ENCODE measurements at places on chromosomes 16 and 17.
A peak's percentile ranks its signal among the peaks of the same experiment; 100 is the strongest.

DNA sequence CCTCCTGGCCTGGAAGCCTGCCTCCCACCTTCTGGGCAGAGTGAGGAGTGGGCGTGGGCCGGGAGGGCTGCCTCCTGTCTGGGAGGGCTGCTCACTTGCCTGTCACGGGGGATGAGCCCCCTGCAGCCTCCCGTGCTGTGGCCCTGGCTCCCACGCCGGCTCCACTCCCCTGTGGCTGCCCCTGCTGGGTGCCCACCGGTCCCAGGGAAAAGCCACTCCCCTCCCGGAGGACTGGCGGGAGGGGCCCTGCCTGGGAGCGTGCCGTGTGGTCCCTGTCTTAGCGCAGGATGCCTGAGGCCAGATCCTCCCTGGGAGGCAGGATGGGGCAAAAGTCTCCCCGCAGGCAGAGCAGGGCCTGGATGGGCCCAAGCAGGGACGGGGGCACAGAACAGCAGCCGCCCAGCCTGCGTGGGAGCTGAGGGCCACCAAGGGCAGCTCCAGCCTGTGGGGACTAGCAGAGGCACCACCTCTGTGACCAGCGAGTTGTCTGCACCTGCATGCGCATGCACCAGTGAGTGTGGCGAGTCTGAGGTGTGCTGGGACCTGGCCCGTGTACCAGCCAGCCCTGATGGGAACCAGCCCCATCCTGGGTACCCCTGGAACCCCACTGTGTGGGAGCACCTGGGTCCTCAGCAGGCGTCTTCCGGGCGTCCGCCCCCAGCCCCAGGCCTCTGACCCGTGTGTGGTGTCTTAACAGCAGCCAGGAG, 339.9 kb downstream of the SEC14L1 start:
- DNase-seq, result no peak

GRCh38 chr16:4371357-4372000, at the start of gene VASN:
TSS of gene VASN (plus strand) at chr16:4371848. CDS start at chr16:4380878, 9,030 bp downstream.
- peak; percentile 85 for DNase-seq

DNA sequence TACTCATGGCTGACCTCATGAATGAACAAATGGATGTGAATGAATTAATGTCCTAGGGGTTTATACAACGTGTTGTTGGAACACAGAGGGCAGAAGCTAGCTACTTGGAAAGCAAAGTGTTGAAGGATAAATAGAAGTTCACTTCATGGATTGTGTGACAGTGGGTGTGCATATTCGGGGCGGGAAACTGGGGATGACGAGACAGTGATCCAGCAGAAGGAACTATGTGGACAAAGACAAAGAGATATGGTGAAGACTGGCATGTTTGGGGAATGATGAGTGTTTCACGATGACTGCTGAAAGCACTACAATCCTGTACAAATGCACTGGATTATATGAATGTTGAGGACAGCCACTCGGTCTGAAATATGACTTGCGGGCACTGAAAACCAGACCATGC, 250.5 kb upstream of the C16orf82 start:
- DNase-seq, result no peak

DNA sequence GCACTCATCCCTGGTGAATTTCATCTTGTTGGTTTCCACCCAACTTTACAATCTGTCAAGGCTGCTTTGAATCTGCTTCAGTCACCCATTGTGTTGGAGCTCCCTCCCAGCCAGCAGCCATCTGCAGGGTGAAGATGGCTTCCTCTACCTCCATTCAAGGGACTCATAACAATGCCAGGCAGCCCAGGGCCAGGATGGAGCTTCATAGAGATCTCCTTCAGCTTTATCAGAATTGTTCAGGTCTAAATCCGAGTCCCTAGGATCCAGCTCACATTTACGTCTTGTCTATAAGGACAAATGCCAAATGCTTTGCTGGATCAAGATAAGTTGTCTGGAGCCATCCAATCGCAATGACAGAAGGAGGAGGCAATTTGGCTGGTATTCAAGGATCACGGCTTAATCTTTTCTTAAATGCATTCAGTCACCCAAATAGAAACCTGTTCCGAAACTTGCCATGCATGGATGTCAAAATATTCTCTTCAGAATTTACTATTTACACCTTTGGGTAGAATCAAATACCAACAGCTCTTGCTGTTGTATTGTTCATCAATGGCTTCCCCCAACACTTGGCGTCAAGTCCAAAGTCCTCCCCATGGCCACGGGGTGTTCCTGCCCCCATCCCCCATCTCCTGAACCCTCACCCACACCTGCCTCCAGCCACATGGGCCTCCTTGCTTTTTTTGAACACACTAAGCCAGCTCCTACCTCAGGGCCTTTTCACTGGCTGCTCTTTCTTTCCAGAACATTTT, 3.8 kb upstream of the FAM171A2 start:
- no peak for DNase-seq

DNA sequence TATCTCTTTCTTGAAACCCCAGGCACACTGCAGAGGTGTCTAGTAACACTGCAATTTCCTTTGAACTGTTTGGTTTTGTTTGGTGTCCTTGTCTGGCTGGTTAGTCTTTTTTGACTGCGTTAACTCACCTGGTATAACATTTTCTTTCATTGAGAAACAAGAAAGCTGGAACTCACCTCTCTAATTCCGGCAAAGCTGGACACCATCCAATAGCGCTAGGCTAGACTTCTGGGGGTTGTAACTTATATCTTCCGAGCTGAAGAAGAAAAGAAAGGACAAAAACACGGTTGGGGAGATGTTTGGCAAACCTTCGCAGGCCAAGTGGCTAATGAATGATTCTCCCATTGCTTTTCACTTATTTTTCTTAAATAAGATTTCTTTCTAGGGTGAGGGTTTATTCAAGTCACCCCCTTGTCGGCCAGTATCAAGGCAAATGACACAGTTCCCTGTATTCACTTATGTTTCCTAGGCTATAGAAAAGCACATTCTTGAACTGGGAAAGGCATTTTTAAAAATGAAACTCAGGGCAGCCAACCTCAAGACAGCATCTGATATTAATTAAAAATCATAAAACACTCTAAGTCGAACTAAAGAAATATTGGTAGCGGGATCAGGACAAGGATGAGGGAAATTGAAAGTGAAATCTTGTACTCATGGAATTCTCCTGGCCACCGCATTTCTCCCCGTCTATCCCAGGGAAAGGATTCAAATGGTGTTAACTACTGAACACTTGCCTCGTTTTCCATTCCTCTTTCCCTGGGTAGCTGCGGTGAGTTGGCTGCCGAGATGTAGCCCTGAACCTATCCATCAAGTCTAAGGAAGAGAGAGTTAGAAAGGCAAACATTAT, 95.9 kb upstream of the ZFHX3 start:
- DNase-seq, result no peak

DNA sequence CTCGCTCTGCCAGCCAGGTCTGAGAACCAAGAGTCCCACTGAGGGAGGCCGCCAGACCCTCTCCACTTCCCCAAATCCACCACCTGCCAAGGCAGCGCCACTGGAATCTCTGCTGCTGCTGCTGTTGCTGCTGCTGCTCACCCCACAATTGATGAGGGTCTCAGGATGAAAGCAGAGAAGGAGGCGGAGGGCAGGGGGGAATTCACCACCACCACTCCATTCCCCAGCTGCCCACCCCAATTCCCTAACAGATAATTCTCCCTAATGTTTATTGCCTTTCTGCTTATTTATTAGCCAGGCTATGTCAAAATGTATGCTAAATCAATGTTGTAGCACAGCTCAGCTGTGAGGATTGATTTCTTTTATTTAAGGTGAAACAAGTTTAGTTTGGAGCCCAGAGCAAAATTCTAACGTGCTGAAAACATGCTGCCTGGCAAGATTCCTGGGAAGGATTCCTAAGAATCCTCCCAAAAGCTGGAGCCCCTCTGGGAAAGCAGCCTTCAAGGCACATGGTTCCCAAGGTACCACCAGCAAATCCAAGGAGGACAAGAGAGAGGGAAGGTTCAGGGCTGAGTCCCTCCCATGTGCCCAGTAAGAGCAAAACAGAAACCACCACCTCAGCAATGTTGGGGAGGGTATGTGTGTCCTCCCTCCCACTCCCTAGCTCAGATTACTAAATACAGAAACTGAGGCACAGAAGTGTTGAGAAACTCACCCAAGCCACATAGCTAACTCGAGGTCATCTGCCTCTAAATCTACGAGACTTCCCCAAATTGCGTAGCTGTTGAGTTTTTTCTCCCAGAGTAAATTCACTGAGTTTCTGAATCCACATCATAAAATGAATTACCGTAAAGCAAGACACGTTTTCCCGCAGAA, 12.2 kb upstream of the CDH5 start:
- no peak for DNase-seq

GRCh38 chr17:32019228-32019627, 12.0 kb downstream of the LRRC37B start:
- DNase-seq, result no peak

GRCh38 chr17:63988741-63989621, 9.2 kb upstream of the PRR29 start:
- no peak for DNase-seq

DNA sequence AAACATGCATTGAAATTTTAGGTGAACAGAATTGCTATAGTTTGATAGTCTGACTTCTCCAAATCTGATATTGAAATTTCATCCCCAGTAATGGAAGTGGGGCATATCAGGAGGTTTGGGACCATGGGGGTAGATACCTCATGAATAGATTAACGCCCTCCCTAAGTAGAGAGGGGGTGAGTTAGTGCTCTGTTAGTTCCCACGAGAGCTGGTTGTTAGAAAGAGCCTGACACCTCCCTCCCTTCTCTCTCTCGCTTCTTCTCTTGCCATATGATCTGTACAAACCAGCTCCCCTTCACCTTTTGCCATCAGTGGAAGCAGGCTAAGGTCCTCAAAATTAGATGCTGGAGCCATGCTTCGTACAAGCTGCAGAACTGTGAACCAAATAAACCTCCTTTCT, 78.8 kb downstream of the BRIP1 start:
- no peak for DNase-seq

- no peak for DNase-seq
Observed at GRCh38 chr16:85328676-85329058, 216.4 kb upstream of the CIBAR2 start.

DNA sequence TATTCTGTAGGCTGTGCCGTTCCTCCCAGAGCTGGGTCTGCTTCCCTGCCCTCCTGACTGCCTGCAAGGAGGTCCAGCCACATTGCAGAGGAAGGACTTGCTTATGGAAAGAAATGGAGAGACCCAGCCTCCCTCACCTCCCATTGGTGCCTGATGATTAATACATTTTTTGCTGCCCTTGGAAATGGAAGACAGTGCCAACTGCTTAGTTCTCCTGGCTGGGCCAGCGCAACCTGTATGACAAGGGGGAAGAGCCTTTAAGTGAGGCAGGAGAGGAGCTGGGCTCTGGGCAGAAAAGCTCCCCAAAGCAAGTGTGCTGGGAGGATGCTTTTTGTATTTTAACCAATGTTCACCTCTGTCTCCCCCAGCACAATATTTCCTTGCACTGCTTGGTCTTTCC, 238.5 kb downstream of the SOX9 start:
- DNase-seq, result no peak

DNA sequence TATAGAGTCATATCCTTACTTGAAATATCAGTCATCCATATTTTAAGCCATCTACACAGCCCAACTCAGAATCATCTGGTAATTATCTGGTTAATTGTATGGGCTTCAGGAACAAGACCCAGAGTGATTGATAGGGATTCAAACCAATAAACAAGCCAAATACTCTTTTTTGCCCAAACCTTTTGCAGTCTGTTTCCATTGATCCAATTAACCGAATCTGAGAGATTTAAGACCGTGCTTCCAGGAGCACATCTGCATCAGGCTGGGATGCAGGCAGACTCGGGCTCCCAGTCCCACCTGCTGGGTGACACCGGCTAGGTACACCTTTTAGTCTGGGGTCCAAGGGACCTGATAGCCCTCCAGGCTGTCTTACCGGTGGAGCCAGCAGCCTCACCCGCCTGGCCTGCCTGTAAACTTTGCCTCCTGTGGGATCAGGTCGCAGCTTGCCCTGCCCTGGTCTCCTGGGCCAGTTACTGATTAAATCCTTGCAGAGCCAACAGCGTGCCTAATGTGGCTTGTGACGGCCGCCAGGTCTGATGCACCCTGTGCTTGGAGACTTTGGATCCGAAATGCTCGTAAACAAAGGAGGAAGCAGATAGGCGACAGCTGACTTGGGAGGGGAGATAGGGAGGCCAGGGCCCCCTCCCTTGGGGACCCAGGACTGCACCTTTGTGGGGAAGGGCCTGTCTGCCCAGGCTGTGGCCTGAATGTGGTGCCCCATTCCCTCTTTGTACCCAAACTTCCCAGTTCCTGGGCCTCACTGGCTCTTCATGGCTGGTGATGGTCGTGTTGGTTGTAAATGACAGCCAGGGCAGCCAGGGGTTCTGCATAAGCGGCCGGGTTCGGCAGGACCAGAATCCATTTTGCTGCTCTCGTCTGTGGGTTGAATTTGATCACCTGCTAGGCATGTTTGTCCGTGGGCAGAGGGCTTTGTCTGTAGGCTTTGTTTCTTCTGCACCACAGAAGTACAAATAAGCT, 3.8 kb downstream of the CMIP start:
- DNase-seq, result no peak

- peak; percentile 38 for DNase-seq
Observed at GRCh38 chr17:81419319-81419885, 24.1 kb downstream of the BAHCC1 start.

DNA sequence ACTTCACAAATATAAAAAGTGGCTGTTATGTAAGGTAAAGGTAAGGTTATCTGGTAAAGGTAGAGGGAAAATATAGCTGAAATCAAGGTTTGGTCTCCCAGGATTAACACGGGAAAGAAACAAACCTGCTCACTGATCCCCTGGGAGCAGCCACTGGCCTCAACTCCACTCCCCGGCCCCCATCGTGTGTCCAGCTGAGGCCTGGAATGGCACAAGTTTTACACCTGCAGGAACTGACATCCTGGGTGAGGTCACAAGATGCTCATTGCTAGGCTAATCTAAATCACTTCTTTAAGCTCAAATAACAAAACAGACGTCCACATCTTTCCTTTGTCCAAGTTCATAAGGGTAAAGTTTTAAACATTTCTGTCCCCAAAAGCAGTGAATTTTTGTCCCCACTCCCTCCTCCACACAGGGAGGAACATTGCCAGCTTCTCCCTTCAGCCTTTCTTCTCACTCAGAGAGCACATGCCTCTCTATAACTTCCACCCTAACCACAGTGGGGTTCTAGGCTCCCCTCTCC, 46.3 kb downstream of the ERN1 start:
- DNase-seq, result no peak

- DNase-seq, result no peak
Observed at GRCh38 chr16:15963307-15963910, 14.0 kb downstream of the ABCC1 start.

DNA sequence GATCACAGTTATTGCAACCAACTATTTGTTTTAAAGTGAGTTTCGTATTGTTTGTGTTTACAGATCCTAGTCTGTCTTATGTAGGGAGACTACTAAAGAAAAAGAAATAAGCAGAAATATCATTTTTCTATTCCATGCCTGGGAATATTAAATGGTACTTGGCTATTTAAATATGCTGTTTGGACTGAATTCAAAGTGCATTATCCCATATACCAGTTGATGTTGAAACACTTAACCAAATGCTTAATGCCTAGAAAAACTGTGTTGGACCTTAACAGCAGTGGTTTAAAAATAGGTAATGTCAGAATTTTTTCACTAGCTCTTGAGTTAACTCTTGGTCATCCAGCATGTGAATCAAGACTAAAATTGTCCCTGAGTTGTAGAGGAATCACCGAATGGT, 37.5 kb upstream of the TOM1L1 start:
- DNase-seq, result no peak

All from posterior cingulate gyrus (tissue), 11 donors.